Activated naive CD4-positive, alpha-beta T cell treated with Interleukin-2 at 50 U/mL for 16 hours (primary cell): ENCODE measurements at places on chromosomes 3 and 15.

DNA sequence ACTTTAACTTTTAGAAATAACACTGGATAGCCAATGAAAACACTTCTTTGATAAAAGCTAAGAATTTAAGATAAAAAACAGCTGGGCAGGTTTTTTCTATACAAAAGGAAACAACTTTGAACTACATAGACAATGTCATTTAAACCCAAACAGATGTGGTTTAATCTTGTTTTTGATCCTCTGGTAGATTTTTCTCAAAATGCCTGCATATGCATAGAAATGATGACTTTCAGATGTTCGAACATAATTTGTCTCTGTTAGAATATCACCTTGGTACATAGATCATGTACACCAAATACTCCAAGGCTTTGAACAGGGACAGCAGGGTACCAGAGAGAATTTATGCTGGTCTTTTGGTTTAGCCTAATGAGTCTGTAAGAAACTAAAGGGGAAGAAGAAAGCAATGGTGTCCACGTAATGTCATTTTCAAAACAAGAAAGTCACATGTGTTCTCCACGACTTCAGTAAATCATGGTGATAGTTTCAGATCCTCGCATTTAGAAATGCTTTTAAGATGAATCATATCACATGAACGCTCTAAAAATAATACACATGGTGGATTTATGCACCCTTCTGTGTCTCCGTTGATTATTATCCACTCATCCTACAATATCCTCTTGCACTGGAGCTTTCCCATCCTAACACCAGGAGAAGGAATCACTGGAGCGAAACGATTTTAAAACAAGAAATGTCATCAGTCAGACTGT, 160.1 kb upstream of the PDZRN3 start:
- DNase-seq = no peak

- DNase-seq = no peak
These were observed 438 bp downstream of the THBS1 start for GRCh38 chr15:39581242-39581792.

DNA sequence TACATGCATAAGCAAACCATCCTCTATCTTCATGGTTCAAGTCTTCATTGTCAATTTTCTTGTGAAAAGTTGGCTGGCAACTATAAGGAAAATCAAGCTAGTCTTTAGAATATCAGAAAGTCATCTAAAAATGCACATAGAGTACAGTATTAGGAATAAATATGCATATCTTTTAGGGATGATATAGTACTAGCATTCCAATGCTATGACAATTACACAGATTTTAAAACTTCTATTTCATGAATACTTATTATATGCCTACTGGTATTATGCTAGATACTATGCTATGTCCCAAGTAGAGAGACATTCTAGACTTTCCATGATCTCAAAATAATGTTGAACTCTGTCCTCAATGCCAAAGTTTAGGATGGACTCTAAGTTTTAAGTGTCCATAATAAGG, 81.3 kb upstream of the NAALADL2 start:
- no peak for DNase-seq

DNA sequence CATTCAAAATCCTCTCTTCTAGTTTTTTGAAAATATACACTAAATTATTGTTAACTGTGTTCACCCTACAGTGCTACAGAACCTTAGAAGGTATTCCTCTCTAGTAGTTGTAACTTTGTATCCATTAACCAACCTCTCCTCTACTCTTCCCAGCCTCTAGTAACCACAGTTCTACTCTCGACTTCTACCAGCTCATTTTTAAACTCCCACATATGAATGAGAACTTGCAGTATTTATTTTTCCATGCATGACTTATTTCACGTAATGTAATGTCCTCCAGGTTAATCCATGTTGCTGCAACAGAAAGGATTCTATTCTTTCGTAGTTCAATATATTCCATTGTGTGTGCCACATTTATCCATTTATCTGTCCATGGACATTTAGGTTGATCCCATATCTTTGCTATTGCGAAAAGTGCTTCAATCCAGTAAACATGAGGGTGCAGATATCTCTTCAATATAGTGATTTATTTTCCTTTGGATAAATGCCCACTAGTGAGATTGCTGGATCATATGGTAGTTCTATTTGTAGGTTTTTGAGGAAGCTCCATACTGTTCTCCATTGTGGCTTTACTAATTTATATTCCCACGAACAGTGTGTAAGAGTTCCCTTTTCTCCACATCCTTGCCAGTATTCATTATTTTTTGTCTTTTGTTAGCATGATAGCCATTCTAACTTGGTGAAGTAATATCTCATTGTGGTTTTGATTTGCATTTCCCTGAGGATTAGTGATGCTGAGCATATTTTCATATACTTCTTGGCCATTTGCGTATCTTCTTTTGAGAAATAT, 113.7 kb upstream of the SMAD3 start:
- no peak for DNase-seq

GRCh38 chr3:127124120-127124519, 68.8 kb upstream of the PRR23E start:
- DNase-seq = no peak

GRCh38 chr3:154195620-154196356, 74.6 kb downstream of the ARHGEF26 start:
- no peak for DNase-seq

- DNase-seq = no peak
These were observed 64.4 kb upstream of the FLNB start for GRCh38 chr3:57943525-57944495.

DNA sequence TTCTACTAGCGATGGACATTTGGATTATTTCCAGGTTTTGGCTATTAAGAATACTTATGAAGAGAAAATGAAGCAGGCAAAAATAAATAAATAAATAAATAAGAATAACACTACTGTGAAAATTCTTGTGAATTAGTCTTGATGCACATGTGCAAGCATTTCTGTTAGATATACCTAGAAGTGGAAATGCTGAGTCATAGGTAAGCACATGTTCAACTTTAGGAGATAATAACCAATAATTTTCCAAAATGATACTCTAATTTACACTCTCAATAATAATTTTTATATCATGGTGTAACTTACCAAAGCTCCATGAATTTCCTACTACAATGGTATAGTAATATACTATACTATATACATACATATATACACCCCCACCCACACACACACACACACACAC, 23.4 kb downstream of the EMC4 start:
- DNase-seq = no peak

GRCh38 chr15:51097553-51098330, 3.0 kb upstream of the TNFAIP8L3 start:
- DNase-seq = no peak

DNA sequence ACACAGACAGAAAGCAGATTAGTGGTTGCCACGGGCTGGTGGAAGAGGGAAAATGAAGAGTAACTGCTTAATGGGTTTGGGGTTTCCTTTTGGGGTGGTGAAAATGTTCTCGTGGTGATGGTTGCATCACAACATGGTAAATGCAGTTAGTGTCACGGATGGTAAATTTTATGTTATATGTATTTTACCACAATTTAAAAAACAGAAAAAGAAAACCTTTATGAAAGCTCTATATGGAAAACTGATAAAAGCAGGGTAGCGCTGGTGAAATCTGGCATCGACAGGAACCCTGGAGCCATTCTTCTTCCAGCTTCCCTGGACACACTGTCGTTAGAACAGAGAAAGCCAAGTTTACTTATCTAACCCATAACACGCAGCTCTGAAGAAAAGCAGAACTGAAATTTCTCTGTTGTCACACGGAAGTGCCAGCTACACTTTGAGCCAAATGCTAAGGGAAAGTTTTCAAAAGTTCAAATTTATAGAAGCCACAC, 287.7 kb upstream of the NR2F2 start:
- DNase-seq = no peak

GRCh38 chr3:174100744-174101143, 703.2 kb downstream of the NLGN1 start:
- no peak for DNase-seq

DNA sequence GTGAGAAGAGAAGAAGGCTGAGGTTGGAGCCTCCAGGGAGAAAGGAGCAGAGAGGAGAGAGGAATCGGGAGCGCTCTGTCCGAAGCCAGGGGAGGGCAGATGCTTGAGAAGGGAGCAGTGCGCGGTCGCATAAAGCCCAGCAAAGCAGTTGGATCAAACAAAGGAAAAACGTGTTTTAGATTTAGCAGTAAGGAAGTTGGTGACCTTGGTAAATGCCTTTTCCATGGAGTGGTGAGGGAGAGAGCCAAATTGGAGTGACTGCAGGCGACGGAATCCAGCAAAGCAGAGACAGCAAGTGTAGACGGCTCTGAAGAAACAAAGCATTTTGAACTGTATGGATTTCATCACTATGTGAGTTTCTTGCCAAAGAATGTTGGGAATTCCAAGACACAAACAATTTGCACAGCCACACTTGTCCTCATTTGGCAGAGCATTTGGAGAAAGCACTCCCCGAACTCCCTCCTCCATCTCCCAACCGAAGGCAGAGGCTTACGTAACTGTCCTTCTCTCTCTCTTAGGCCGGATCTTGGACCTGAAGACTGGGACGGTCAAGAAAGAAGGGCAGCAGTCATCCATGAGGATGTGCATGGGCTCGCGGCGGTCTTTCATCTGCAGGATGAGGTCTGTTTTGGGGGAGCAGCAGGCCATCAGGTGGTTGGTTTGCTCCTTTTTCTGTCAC, 103.6 kb downstream of the ARNT2 start:
- no peak for DNase-seq

DNA sequence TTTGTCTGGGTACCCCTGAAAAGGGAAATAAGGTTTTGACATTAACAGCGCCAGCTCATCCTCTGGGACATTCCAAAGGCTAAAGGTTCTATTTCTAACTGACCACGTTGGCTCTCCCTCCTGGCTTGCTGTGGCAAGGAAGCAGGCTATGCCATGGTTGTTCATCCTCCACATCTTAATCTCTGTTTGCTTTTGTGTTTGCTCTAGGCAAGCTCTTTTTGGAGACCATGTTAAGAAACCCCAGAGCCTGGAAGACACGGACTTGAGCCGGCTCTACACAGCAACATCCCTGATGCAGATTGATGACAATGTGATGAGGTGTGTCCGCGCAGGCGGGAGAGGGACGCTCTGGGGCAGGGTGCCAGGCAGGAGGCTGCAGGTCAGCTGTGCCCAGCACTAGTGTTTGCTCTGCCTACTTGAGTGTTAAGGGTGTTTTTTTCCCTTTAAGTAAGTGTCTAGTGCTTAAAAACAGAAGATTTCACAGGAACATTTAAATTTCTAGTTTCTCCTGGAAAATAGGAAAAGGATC, 33.3 kb downstream of the RLBP1 start:
- DNase-seq = no peak

- no peak for DNase-seq
These were observed 100.0 kb upstream of the RAP2B start for GRCh38 chr3:153061938-153062528.

DNA sequence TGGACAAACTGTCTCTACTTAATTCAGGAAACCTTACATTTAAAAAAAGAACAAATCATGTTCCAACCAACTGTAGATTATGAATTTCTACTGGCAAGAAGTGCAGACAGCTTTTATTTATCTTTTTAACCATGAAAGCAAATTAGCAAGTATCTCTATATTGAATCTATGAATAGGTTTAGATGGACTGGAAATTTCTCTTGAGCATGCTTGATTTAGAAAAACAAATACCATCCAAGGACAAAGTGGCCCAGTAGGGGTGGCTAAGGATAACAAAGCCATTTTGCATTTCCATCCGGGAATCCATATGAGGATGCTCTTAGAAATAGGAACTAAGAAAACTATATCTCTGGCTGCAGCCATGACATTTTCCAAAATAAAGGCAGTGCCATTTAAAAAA, 150.6 kb downstream of the KCNMB2 start:
- no peak for DNase-seq

- no peak for DNase-seq
These were observed 95.9 kb upstream of the STT3B start for GRCh38 chr3:31436830-31437229.

DNA sequence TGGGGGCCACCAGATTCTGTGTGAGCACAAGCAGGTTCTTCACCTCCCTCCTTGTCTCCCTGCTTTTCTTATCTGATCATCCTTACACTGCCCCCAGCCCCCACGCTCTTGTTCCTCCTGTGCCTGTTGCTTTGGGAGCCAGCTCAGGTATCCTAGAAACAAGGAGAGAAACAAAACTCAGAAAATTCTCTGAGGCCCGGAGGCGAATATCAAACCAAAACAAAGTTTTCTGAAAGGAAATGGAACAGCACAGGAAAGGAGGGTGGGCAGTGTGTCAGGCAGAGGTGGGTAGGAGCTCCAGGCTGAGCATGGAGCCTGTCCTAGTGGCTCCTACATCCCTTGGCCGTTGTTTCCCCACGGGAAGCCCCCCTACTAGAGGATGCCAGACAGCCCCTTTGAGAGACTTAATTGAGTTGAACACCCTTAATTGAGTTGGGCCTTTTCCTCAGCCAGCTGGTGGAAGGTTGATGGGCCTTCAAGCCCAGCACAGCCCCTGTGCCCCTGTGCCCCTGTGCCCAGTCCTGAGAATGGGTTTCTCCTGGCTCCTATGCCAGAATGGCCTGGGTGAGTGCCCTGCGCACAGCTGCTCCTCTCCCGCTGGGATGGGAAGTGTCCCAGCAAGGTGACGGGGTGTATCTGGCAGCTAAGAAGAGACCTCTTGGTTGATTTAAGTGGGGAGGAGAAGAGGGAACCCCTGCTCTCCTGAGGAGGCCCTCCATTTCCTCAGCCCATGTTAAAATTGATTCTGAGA, 22.8 kb upstream of the JMJD7 start:
- no peak for DNase-seq

- no peak for DNase-seq
These were observed 111.1 kb downstream of the MAGI1 start for GRCh38 chr3:65927576-65927975.

DNA sequence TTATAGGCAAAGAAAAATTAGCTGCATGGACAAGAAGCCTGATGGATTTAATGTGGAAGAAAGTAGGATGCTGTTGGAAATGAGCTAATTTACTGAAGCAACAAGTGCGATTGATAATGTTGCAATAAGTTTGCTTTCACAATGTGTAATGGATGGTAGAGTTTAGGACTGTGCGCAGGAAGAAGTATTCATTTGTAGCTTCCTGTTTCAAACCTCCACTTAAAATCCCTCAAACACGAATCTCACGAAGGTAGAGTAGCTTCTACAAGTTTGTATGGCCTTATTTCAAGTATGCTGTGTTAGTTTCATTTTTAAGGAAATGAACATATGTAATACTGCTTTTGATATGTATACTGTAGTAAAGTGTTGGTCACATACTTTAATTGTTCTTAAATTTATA, 42.3 kb downstream of the KCNH8 start:
- no peak for DNase-seq

DNA sequence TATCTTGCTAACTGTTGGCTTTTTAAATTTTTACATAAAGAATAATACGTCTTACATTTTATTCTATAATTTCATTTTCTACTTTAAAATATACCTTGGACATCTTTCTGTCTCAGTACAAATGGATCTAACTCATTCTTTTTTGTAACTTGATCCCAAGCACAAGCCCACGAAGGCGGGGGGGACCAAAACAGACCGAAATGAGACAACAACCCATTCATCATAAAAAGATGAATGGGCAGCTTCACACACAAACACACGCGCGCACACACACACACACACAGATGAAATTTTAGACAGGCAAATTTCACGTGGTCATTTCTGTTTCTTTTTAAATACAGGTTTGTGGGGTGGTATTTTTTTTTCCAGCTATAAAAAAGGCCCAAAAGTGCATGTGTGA, 271.3 kb upstream of the TOPAZ1 start:
- no peak for DNase-seq

GRCh38 chr3:76387000-76387399, 601.7 kb upstream of the ZNF717 start:
- no peak for DNase-seq

- no peak for DNase-seq
These were observed 103.3 kb upstream of the PRTG start for GRCh38 chr15:55846116-55846707.
